ENCODE measurements at places on chromosomes 3 and 15.

- DNase-seq = no peak
Observed at GRCh38 chr15:78999636-79000035, 54.8 kb upstream of the CTSH start.

DNA sequence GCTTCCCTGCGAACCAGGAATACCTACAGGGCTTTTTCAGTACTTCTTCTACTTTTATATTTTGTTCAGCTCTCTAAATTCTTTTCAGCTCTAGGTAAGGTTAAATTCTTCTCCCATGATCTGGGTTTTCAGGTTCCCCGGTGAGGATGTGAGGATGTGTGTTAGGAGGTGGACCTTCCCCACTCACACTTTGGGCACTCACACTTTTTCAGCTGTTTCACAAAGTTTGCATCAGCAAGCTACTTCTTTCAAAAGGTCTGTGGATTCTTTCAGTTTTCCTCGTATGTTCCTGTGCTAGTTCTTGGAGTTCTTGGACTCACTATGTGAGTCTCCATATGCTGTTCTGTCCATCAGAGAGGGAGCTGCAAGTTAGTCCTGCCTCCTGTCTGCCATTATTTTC lies 13.9 kb upstream of the OR5K2 start:
- DNase-seq = no peak

DNA sequence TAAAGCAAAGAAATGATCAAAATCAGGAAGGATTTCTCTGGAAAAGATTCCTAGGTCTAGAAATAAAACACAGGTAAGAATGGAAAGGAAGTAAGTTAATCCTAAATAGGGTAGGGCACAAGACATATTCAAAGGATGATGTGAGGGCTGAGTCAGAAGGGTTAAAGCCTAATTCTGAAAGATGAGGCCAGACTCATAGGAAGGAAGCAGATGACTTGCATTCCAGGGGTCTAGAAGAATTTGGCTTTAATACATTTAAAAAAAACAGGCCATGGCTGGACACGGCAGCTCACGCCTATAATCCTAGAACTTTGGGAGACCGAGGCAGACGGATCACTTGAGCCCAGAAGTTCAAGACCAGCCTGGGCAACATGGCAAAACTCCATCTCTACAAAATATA lies 3.2 kb downstream of the SSR3 start:
- no peak for DNase-seq

DNA sequence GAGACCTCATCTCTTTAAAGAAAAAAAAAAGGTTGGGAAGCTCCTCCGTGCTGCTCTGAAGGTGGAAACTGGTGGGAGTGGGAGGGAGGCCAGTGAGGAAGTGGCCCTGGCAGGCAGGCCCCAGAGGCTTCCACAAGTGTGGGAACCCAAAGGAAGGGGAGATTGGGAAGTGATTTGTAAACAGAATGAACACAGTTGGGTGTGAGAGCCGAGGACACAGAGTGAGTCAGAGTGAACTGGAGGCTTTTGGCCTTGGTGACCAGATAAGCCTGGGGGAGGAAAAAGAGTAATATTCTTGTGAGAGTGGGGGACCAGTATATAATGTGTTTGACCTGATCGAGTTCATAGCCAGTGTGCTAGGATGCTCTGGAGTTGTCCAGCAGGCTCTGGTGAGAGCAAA lies 23.0 kb downstream of the MKRN2 start:
- DNase-seq = no peak

DNA sequence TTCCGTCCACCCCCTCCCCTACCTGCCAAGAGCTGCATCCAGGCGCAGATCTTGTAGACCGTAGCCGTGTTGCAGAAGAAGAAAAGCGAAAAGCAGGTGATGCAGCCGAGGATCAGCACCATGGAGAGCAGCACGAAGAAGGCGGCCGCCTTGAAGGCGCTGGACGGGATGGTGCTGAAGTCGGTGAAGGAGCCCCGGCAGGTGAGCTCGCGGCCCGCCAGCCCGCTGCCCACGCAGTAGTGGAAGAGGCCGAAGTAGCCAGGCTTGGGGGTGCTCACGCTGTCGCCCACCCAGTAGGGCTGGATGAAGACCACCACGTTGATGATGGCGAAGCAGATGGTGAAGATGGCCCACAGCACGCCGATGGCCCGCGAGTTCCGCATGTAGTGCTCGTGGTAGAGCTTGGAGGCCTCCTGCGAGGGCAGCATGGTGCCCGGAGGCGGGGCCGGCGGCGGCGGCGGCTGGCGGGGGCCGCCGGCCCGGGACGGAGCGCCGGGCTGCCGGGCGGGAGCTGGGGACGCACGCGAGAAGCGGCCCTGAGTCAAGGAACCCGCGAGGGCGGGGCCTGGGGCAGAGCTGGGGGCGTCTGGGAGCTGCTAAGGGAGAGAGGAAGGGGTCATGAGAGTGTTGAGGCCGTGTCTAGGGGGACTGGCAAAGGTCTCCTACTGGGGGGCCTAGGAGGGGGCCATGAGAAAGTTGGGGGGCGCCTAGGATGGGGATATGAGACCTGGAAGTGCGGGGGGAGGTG lies 1.2 kb downstream of the LHFPL4 start:
- peak; percentile 8 for DNase-seq

GRCh38 chr3:133927540-133928066 lies 31.9 kb upstream of the RAB6B start:
- peak; percentile 68 for DNase-seq

GRCh38 chr15:52392008-52392687 lies 96.5 kb upstream of the MYO5C start:
- DNase-seq = no peak

DNA sequence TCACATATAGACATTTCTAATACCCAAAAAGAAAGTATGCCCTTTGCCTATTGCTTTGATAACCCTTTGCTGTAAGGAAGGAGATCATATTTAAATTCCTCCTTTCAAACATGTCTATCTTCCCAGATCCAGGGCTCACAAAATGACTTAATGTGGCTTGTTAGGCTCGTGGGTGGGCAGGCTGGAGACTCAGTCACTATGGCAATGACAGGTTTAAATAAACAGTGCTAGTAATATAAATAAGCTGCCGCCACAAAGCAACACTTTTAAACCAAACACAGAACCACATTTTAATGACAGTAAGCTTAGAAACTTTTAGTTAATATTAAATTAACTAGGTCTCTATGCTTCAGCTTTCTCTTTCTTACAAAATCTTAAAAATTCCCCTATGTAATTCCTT lies 616.0 kb upstream of the NAALADL2 start:
- no peak for DNase-seq

Data from CD4-positive, alpha-beta T cell treated with Interferon gamma for 1 hour (primary cell).